CD4-positive, alpha-beta memory T cell (primary cell): ENCODE measurements at places on chromosomes 1 and 21.

DNA sequence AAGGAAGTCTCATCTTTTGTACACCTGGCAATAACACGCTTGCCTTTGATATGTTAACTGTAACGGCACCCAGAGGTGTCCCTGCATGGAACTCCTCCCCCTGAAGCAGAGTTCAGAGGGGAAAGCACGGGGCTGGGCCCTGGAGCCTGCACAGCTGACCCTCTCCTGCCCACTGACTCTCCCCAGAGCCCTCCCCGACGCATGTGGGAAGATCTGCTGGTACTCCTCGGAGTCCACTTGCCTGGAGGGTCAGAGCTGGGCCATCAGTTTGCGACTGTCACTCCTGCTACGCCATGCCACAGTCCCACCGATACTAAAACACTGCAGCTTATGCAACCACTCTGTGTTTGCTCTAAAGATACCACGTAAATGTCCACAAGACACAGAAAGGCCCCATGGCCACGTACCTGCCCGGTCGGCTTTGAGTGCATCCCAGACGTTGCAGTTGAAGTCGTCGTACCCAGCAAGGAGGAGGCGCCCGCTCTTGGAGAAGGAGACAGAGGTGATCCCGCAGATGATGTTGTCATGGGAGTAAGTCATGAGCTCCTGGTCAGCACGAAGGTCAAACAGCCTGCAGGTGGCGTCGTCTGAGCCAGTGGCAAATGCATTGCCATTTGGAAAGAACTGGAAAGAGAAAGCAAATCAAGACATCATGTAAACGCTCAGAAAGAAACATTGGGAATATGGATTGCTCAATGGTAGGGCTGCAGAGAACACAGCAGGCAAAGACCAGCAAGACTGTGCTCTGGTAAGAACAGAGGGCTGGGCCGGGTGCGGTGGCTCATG, 10.6 kb upstream of the NADK start:
- DNase-seq, result no peak

DNA sequence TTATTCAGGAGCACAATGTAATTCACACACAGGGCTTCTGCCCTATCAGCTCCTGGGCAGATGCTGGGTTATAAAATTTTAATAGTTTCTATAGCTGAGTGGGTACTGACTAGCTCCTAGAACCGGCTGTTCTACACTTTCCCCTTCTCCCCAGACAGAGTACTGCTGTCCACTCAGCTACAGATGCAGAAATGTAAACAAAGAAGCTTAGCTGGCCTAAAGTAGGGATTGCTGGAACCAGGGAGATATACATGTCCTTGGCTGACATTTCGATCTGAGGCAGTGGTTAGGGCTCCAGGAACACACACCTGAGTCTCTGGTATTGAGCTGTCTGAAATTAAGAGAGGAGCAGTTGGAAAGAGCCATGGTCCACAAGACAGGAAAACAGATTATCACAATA, 211.5 kb upstream of the USP24 start:
- DNase-seq, result no peak

- DNase-seq, result no peak
Observed at GRCh38 chr1:72932025-72932424, 649.7 kb upstream of the NEGR1 start.

- DNase-seq, result no peak
Observed at GRCh38 chr1:60430375-60430774, 356.8 kb upstream of the C1orf87 start.

DNA sequence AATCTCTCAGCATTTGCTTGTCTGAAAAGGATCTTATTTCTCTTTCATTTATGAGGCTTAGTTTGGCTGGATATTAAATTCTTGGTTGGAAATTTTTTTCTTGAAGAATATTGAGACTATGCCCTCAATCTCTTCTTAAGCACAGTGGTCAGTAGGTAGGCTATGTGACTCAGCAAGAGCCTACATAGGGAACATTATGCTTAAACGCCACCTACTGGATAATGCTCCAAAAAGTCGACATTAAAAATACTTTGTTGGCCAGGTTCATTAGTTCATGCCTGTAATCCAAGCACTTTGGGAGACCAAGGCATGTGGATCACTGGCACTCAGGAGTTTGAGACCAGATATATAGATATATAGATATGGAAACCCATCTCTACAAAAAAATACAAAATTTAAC, 678.0 kb upstream of the USP24 start:
- no peak for DNase-seq

DNA sequence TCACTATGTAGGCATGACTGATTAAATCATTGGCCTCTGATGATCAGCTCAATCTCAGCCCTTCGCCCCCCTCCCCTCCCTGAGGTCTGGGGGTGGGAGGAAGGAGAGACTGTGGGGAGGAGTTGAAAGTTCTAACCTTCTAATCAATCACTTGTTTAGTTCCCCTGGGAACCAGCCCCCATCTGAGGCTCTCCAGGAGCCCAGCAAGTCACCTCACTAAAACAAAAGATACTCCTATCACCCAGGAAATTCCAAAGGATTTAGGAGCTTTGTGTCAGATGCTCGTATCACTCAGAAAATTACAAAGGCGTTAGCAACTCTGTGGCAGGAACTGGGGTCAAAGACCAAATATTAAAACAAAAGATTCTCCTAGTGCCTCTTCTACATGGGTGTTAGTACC, 21.6 kb downstream of the SYF2 start:
- DNase-seq, result no peak
